NCI-H460 (cell line): ENCODE measurements at places on chromosomes 2 and 18. TPM values are rescaled to one million over a fixed set of nuclear protein-coding genes. Genes with fewer than 3 reads are reported as not detected.

ARHGAP15 gene
- total RNA-seq: 0.17 TPM in 1 of 2 replicates, not detected in the other

BBS5 gene
- 5.4 and 6.2 TPM in 2 replicates for total RNA-seq

- DNase-seq: no peak
Observed at GRCh38 chr18:34867520-34867919, 157.4 kb downstream of the DTNA start.

- DNase-seq: no peak
Observed at GRCh38 chr2:238926761-238927611, 79.1 kb downstream of the TWIST2 start.
